ENCODE measurements at places on chromosomes 5 and 9.

DNA sequence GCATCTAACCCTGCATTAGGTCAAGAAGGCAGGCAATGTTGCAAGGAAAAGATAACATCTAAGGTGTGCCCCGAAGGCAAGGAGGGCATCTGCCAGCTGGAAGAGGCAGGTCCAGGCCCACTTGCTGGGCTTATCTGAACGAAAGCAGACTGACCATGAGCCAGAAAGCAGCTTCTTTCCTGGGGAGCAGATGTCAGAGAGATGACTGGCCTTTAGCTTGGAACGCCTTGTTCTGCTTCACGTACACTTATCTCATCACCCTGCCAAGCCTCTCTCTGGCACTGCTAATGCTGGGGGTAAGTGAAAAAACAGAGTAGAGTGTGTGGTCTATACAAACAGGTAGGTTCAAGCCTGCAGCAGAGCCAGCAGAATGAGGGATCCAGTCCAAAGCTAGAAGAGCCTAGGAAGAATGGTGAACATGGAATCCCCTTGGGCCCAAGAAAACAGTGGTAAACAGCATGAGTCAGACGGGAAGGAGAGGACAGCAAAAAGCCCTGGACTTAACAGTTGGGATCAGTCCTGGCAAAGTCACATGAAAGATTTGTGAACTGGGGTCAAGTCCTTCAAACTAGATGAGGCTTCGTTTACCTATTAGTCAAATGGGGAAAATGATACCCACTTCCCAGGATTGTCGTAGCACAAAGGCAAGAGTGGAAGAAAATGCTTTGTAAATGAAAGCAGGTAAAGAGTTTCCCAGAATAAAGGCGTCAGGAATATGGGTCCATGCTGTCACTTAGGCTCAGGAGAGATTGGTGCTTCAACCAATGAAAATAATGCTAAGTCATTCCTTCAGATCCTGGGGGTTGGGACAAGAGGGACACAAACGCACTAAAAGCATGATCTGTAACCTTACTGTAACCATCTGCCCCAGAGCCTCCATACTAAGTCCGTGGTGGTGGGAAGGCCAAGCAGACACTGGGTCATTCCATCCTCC is 200.9 kb downstream of the SLIT3 start:
- DNase-seq, result no peak

GRCh38 chr5:2184026-2184366 is 301.3 kb upstream of the IRX4 start:
- no peak for DNase-seq

GRCh38 chr5:148632255-148633066 is 21.9 kb downstream of the HTR4 start:
- DNase-seq, result no peak

DNA sequence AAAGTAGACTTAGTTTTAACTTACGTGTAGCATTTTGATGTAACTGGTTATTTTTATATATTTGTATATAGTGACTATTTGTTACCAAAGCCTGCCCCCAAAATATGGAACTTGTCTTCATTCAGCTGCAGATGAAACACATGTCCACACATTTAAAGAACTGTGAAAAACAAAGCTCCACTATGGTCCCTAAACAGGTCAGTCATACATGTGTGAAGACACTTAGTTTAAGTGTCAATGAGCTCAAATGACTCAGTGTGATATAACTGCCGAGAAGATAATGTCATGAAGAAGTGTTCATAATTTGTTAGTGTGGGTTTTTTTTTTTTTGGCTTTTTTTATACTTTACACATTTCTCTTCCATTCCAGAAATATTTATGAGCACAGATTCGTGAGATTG is 28.2 kb downstream of the HAVCR1 start:
- no peak for DNase-seq

GRCh38 chr5:35248843-35249780 is 18.8 kb upstream of the PRLR start:
- no peak for DNase-seq

DNA sequence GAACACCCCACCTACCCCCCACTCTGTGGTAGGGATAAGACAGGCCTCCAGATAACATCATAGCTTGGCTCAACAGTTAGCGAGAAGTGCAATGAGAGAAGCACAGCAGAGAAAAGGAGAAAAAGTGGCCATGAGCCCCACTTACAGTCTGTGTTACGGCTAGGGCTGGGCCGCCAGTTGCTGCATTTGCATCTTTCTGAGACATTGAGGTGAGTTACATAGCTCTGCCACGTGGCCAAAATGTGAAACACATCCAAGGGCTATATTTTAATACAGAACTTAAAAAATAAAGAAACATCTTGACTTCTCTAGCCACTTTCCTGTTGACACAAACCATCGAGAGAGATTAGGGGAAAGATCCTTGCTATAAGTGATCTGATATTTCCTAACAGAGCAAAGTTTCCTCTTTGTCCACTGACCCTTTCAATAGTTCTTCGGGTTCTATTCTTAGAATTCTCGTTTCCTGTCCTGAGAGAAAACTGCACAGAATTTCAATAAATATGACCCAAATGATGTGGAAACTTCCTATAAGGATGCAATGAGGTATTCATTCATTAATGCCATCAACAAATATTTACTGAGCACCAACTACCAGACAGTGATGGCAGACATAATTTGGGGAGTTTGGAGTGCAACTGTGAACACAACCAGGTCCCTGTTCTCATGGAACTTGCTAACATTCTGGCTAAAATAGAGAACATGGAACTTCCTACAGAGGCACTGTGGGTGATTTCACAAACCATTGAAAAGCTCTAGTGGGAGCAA is 3.2 kb upstream of the TLE4 start:
- no peak for DNase-seq

- no peak for DNase-seq
Measured at GRCh38 chr9:88947581-88948573, 43.4 kb upstream of the S1PR3 start.

DNA sequence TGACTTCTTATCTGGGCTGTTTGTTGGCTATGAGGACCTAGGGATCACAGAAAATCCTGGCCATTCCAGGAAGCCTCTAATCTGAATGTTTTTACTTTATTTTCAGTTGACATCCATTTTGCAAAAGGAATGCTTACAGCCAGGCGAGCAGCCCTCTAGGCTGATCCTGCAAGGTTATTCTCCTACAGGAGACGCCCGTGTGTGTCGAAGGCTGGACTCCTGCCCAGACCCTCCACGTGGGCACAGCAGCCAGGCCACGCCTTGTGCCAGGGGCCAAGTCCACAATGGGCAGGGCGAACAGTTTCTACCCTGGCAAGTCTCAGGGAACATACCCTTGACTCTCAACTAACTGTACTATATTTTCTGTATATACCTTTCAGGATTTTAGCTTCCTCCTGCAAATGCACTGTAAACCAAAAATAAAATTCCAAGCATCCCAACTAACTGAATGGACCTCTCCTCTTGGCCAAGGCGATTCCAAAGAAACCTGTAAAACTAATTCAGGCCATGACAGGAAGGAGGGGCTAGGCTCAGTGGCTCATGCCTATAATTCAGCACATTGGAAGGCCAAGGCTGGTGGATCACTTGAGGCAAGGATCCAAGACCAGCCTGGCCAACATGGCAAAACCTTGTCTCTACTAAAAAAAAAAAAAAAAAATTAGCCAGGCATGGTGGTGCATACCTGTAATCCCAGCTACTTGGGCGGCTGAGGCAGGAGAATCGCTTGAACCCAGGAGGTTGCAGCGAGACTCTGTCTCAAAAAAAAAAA is 5.7 kb downstream of the CMBL start:
- no peak for DNase-seq

DNA sequence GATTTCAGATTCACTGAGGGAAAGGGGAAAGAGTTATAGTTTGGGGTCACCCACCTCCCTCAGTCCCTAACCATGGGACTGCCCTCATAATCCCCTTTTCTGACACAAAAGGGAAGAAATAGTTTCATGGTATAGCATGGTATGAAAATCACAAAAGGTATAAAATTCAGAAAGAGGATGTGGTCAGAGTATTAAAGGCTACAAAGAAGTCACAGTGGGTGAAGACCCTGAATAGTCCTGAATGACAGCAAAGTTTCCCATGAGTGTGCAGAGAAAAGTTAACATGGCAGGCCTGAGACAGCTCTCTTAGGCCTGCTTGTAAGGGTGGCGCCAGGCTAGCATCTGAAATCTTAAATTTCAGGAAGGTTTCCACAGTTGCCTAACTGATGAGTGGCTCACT is 290.6 kb upstream of the ZNF608 start:
- DNase-seq, result no peak

Data from activated naive CD4-positive, alpha-beta T cell (primary cell).